Right renal cortex interstitium (tissue), 3 donors: ENCODE measurements at places on chromosomes 5 and 9. TPM values are rescaled to one million over a fixed set of nuclear protein-coding genes. Genes with fewer than 3 reads are reported as not detected.

- no peak for DNase-seq
Measured at GRCh38 chr5:68587171-68587570, 371.6 kb downstream of the PIK3R1 start.

- no peak for DNase-seq
Measured at GRCh38 chr5:145990170-145990569, 53.8 kb downstream of the SH3RF2 start.

DNA sequence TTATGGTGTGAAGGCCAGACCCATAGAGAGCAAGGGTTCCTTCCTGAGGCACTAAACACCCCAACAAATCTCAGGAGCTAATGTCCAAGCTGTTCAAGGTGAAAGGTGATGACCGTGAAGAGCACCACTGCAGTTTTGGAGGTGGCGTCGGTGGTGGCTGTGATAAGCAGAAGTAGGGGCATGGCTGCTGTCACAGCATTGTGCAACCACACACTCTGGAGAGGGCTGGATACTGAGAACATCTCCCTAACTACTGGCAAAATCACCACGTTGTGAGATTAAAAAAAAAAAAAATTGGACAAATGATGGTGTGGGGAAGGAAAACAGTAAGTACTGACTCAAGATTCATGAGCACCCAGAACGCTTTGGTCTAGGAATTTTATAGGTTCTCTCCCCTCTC, 156.5 kb downstream of the PJA2 start:
- DNase-seq = no peak

DNA sequence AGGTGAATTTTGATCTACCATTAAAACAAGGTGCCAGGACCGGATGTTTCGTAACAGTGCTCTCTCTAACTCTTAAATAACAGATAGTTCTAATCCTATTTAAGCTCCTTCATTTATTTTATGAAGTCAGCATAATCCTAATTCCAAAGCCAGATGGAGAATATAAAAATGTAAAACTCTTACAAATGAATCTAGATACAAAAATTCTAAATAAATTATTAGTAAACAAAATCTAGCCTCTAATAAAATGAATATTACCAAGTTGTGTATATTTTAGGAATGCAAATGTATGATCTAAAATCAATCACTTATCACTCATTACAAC, 32.4 kb upstream of the IL33 start:
- no peak for DNase-seq

DNA sequence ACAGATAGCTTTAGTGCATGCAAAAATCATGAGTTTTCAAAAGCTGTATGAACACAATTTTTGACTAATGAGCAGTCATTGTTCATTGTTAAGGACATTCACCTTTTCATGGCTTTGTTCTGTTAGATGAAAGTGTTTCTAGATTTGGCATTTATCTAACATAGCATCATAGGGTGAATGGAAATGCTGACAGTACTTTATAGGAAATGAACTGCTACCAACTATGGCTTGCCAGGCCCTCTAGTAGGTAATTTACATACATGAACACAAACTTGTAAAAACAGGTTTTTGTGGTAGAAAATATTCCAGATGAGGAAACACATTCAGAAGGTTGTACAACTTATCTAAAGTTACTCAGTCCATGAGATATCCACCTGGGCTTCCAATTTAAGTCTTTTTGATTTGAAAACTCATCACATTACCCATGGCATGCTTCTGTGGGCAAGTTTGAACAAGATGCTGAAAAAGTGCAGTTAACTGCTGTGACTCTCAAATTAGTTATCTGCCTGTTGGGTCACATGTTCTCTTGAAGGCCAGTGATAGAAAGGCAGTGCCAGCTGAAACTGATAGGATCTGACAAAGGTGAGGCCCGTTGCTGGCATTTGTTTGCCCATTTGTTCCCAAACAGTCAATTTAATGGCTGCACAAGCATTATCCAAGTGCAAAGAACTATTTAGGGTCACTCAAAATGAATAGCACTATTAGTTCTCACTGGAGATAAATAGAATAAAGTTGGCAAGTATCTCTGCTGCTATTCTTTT, 399.1 kb downstream of the MAN2A1 start:
- DNase-seq = no peak

- no peak for DNase-seq
Measured at GRCh38 chr9:131986089-131986488, 93.6 kb downstream of the MED27 start.

DNA sequence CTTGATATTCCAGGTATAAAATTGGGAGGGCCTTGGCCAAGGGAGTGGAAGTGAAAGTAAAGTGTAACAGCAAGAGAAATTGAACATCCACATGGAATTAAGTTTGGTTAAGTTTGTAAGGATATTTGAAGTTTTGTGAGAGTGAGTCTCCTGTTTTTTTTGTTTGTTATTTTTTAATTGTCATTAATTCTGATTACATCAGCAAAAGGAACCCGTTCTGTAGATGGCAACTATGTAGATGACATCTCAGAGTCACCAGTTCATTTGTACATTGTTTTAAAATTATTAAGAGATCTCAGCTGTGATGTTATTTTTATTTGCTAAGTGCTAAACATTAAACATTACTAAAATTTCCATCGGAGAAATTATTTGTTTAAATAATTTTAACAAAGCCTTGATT, 65.2 kb downstream of the XRCC4 start:
- DNase-seq = no peak

DNA sequence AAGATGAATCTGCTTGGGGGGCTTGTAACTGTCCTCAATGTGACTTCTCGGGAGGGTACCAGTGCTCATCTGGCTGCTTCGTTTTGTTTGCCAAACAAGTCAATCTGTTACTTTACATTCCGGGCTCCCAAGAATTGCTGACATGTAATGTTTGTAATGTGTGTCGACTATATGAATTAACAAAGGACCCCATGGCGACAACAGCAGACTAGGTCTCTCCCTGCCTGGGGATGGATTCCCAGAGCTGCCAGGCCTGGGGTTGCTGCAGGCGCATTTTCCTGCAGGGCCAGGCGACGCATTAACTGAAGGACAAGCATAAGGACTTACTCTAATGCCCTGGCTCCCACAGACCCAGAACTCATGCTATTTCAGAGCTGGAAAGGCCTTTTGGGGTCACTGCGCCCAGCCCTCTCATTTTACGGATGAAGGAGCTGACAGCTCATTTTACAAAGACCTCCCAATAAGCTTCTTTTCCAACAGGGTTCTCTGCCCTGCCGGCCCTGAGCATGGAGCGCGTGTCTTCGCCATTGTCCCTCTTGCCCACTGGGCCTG, 214.8 kb downstream of the TTLL11 start:
- no peak for DNase-seq

GRCh38 chr9:15915711-15916110, 362.9 kb downstream of the CCDC171 start:
- no peak for DNase-seq

GRCh38 chr5:4372481-4372880, 767.6 kb upstream of the ADAMTS16 start:
- no peak for DNase-seq

- no peak for DNase-seq
Measured at GRCh38 chr5:44659334-44659733, 149.4 kb upstream of the MRPS30 start.

SLC6A7 gene
- polyA plus RNA-seq = not detected

GDF9 gene
- polyA plus RNA-seq = 1.5 TPM

CARD6 gene
- polyA plus RNA-seq = 3.3 TPM

FCN2 gene
- polyA plus RNA-seq = 0.62 TPM

CSNK1G3 gene
- 39.7 TPM for polyA plus RNA-seq

INVS gene
- 16.5 TPM for polyA plus RNA-seq

SPATA31A3 gene
- polyA plus RNA-seq = not detected

PCDHB8 gene
- 4.2 TPM for polyA plus RNA-seq

CTXN3 gene
- polyA plus RNA-seq = not detected

GRXCR2 gene
- polyA plus RNA-seq = not detected

SLC25A48 gene
- 2.7 TPM for polyA plus RNA-seq
